ENCODE measurements at places on chromosomes 5 and 9. TPM values are rescaled to one million over a fixed set of nuclear protein-coding genes. Genes with fewer than 3 reads are reported as not detected.
A peak's percentile ranks its signal among the peaks of the same experiment; 100 is the strongest.

KCNT1 gene
- total RNA-seq = 0.83 TPM

SLC6A18 gene
- not detected for total RNA-seq

IL11RA gene
- 54.3 TPM for total RNA-seq

BARHL1 gene
- not detected for total RNA-seq

IL5 gene
- not detected for total RNA-seq

- no peak for DNase-seq
- H3K4me3 ChIP-seq = no peak overlapping the region
- no peak overlapping the region for H3K27ac ChIP-seq
- H3K27me3 ChIP-seq = no peaks in the 10 kb centered on the region
- H3K36me3 ChIP-seq = no peaks in the 10 kb centered on the region
- no peaks in the 10 kb centered on the region for H3K4me1 ChIP-seq
These were observed 90.2 kb upstream of the TAS2R1 start for GRCh38 chr5:9720361-9720760.

DNA sequence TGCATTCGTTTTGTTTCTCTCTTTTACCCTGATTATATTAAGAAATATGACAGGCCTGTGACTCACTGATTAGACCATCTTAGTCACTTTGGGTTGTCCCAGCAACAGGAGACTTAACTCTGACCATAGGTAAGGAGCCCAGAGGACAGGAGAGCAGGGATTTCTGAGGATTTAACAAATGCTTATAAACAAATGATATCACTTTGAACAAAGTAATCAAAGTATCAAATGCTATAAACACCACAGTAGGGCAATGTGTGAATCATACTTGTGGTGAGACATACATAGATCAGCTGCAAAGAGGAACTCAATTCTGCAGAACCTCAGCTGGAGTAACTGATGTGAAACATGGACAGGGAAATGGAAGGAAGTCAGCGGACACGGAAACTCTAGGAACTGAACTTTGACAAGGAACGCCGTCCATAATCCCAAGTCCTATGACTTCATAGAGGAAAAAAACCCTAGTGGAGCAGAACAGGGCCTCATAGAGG, 190.6 kb upstream of the MSX2 start:
- no peak for DNase-seq
- no peaks in the 10 kb centered on the region for H3K36me3 ChIP-seq
- no peak overlapping the region for H3K4me3 ChIP-seq
- no peaks in the 10 kb centered on the region for H3K27me3 ChIP-seq
- H3K27ac ChIP-seq = no peak overlapping the region
- no peaks in the 10 kb centered on the region for H3K4me1 ChIP-seq

GRCh38 chr9:92618633-92619225, 51.2 kb downstream of the IPPK start:
- H3K27me3 ChIP-seq = no peaks in the 10 kb centered on the region
- H3K4me3 ChIP-seq = no peak overlapping the region
- H3K27ac ChIP-seq = peak overlapping the region; percentile 90
- no peaks in the 10 kb centered on the region for H3K36me3 ChIP-seq
- peaks cover 53% of the 10 kb centered on the region for H3K4me1 ChIP-seq

DNA sequence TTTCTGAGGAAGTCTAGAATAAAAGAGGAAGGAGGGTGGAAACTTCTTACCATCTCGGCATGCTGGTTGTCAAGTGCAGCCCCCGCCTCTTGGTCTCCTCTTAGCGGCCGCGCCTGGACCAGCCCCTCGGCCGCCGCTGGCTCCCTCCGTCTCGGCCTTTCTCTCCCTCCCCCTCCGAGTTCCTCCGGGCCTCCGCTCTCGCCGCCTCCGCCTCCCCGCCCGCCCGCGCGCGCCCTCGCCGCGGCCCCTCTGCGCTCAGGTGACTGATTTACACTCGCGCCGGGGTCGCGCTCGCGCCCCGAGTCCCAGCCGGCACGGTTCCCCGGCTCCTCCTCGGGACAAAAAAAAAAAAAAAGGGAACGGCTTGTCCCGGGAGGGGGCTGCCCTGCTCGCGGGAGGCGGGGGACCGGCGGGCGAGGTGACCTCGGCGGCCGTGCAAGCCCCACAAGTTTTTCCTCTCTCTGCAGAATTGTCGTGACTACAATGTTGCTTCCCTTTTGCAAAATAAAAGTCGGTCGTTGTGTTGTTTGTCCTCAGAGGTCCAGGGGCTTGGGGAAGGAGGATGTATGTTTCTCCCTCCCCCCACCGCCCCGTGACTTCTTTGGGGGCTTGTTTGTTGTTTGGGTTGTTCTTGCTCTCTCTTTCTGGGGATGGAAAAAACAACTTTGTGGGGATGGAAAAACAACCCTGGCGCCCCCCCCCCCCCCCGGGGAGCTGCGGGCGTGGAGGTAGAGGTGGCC, at the start of gene BNC2:
TSS of gene BNC2 (minus strand) at position 75 of the 740 bp plus-strand sequence. CDS start at position 53, 22 bp downstream.
- H3K27me3 ChIP-seq = no peaks in the 10 kb centered on the region
- peak within 1 kb of the TSS; percentile 88 for H3K4me3 ChIP-seq
- H3K27ac ChIP-seq = peak within 1 kb of the TSS; percentile 93
- H3K36me3 ChIP-seq = no peaks in the 10 kb centered on the region
- DNase-seq = peak; percentile 81
- peaks cover 1% of the 10 kb centered on the region for H3K4me1 ChIP-seq
